Neural crest cell (in vitro differentiated cells): ENCODE measurements at places on chromosomes 1 and 21. TPM values are rescaled to one million over a fixed set of nuclear protein-coding genes. Genes with fewer than 3 reads are reported as not detected.

The NES gene
- total RNA-seq = 248 and 265 TPM in 2 replicates

DNA sequence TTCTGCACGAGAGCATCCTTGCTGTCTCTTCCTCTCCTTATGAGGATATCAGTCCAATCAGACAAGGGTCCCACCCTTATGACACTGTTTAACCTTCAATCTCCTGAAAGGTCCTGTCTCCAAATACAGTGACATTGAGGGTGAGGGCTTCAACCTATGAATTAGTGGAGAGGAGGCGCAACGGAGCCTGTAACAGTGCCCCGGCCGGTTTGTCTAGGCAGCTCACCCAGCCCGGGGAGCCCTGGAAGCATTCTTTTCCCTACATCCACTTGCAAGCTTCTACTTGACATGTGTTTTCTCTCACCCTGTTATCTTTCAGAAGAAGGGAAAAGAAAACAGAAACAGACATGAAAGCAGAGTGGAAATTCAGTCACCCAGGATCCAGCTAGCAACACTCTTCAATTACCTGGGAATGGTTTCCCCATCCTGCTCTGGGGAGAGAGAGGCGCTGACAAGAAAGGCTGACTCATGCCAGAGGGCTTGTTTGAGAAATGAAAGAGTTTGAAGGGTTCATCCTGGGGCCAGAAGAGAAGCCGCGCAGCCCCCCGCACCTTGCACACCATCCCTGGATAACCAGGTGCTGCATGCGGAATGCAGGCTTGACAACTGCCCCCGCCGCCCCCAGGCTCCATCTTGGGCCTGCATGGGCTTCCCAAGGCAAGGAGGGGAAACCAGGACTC, 394.9 kb downstream of the NPHP4 start:
- H3K4me3 ChIP-seq = no peak overlapping the region
- H3K27ac ChIP-seq = no peak overlapping the region
- no peaks in the 10 kb centered on the region for H3K36me3 ChIP-seq
- DNase-seq = no peak
- peaks cover 12% of the 10 kb centered on the region for H3K27me3 ChIP-seq
- H3K4me1 ChIP-seq = peaks cover 23% of the 10 kb centered on the region

DNA sequence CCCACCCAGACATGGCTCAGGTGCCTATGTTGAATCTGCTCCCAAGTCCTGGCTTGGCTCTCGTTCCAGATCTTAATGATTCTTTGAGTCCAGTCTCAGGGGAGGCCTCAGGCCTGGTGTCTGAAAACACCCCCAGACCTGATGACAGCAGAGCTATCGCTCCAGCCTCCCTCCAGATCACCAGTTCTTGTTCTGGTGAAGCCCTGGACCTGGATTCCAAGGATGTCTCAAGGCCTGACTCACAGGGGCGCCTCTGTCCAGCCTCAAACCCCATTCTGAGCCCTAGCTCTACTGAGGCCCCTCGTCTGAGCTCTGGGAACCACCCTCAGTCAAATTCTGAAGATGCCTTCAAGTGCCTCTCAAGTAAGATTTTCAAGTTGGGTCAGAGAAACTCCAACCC, 11.4 kb downstream of the MROH7 start:
- peaks cover 13% of the 10 kb centered on the region for H3K4me1 ChIP-seq
- H3K27ac ChIP-seq = no peak overlapping the region
- H3K36me3 ChIP-seq = no peaks in the 10 kb centered on the region
- no peak for DNase-seq
- H3K4me3 ChIP-seq = no peak overlapping the region

- no peaks in the 10 kb centered on the region for H3K36me3 ChIP-seq
- peaks cover 38% of the 10 kb centered on the region for H3K27me3 ChIP-seq
- H3K4me3 ChIP-seq = no peak overlapping the region
- H3K4me1 ChIP-seq = peaks cover 28% of the 10 kb centered on the region
- no peak overlapping the region for H3K27ac ChIP-seq
- DNase-seq = no peak
Observed at GRCh38 chr1:21655748-21656147, 13.4 kb downstream of the RAP1GAP start.

GRCh38 chr1:40662151-40662550, 3.3 kb downstream of the RIMS3 start:
- H3K4me3 ChIP-seq = peak overlapping the region; percentile 67
- peaks cover 34% of the 10 kb centered on the region for H3K4me1 ChIP-seq
- DNase-seq = no peak
- H3K27ac ChIP-seq = no peak overlapping the region
- H3K36me3 ChIP-seq = no peaks in the 10 kb centered on the region

GRCh38 chr1:110668549-110668948, 6.2 kb downstream of the KCNA3 start:
- no peak for DNase-seq
- H3K4me1 ChIP-seq = peaks cover 22% of the 10 kb centered on the region
- peaks cover 49% of the 10 kb centered on the region for H3K27me3 ChIP-seq
- peaks cover 3% of the 10 kb centered on the region for H3K36me3 ChIP-seq

The FBXO2 gene
- total RNA-seq = 0.30 and 0.61 TPM in 2 replicates

The LCE1F gene
- not detected in 2 replicates for total RNA-seq

The GCSAML gene
- total RNA-seq = not detected in 2 replicates

The CAMTA1 gene
- total RNA-seq = 109 and 110 TPM in 2 replicates

The ANXA9 gene
- not detected in 2 replicates for total RNA-seq

- H3K4me3 ChIP-seq = no peak overlapping the region
- H3K36me3 ChIP-seq = no peaks in the 10 kb centered on the region
- peaks cover 19% of the 10 kb centered on the region for H3K4me1 ChIP-seq
- no peaks in the 10 kb centered on the region for H3K27me3 ChIP-seq
- no peak for DNase-seq
Observed at GRCh38 chr1:88058205-88058604, 625.9 kb upstream of the PKN2 start.

DNA sequence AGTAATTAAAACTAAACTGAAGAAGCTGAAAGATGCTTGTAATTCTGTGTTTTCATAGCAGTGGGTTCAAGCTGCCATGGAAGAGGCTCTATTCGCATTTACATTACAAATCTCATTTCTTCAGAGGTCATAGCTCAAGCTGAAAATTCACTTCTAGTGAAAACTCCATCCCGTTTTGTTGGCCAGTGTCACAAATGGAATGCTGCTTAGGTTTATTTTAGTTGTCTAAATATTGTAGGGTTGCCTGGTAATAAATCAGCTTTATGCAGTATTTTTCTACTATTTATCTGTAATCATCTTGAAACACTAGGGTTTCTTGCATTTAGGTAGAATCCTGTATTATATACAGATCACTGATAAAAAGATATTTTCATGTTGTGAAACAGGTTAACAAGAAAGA, 240.6 kb downstream of the PTBP2 start:
- H3K4me3 ChIP-seq = no peak overlapping the region
- no peak overlapping the region for H3K27ac ChIP-seq
- no peak for DNase-seq
- no peaks in the 10 kb centered on the region for H3K4me1 ChIP-seq
- H3K27me3 ChIP-seq = no peaks in the 10 kb centered on the region

The LORICRIN gene
- total RNA-seq = not detected in 2 replicates

The TYW3 gene
- total RNA-seq = 6.8 and 7.9 TPM in 2 replicates

The MANEAL gene
- 16.0 and 17.6 TPM in 2 replicates for total RNA-seq

DNA sequence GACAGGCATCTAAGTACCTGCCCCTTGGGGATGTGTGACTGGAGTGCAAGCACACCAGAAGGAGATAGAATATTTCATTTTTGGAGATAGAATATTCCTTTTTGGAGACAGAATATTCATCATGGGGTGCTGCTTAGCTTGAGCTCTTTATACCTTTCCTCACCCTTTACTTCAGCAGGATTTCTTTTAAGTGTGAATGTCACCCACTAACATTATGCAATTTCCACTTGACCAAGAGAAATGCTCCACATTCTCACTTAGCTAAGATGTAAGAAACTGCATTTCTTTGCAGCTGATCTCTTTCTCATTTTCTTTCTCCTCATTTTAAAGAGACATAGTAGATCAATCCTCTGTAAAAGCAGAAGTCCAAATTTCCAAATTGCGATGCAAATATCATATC, 436.7 kb downstream of the NCAM2 start:
- no peak for DNase-seq
- H3K27ac ChIP-seq = no peak overlapping the region
- no peak overlapping the region for H3K4me3 ChIP-seq
- H3K4me1 ChIP-seq = no peaks in the 10 kb centered on the region
- no peaks in the 10 kb centered on the region for H3K36me3 ChIP-seq

- DNase-seq = no peak
- H3K27ac ChIP-seq = no peak overlapping the region
- no peaks in the 10 kb centered on the region for H3K36me3 ChIP-seq
- H3K4me1 ChIP-seq = peaks cover 39% of the 10 kb centered on the region
Observed at GRCh38 chr1:38138498-38139233, 92.1 kb upstream of the POU3F1 start.

- H3K4me3 ChIP-seq = no peak overlapping the region
- H3K27ac ChIP-seq = no peak overlapping the region
- no peak for DNase-seq
- H3K4me1 ChIP-seq = peaks cover 2% of the 10 kb centered on the region
- H3K36me3 ChIP-seq = no peaks in the 10 kb centered on the region
- H3K27me3 ChIP-seq = no peaks in the 10 kb centered on the region
Observed at GRCh38 chr21:27480841-27481261, 514.0 kb upstream of the ADAMTS5 start.

The SAMD11 gene
- 0.14 TPM in 1 of 2 replicates, not detected in the other for total RNA-seq

The LAMC2 gene
- total RNA-seq = not detected in 2 replicates

The FLG gene
- not detected in 2 replicates for total RNA-seq

- no peaks in the 10 kb centered on the region for H3K4me1 ChIP-seq
- no peaks in the 10 kb centered on the region for H3K27me3 ChIP-seq
- H3K36me3 ChIP-seq = peaks cover 17% of the 10 kb centered on the region
- H3K27ac ChIP-seq = no peak overlapping the region
Observed at GRCh38 chr1:204431310-204432184, 19.9 kb upstream of the PPP1R15B start.

GRCh38 chr1:53467391-53467790, 8.2 kb downstream of the DMRTB1 start:
- H3K27me3 ChIP-seq = no peaks in the 10 kb centered on the region
- no peak overlapping the region for H3K4me3 ChIP-seq
- no peak overlapping the region for H3K27ac ChIP-seq
- peaks cover 10% of the 10 kb centered on the region for H3K4me1 ChIP-seq
- no peak for DNase-seq

GRCh38 chr1:93827633-93828366, 51.2 kb downstream of the DNTTIP2 start:
- H3K36me3 ChIP-seq = peaks cover 23% of the 10 kb centered on the region
- no peak for DNase-seq
- H3K4me1 ChIP-seq = peaks cover 10% of the 10 kb centered on the region
- H3K27ac ChIP-seq = no peak overlapping the region
- no peak overlapping the region for H3K4me3 ChIP-seq

DNA sequence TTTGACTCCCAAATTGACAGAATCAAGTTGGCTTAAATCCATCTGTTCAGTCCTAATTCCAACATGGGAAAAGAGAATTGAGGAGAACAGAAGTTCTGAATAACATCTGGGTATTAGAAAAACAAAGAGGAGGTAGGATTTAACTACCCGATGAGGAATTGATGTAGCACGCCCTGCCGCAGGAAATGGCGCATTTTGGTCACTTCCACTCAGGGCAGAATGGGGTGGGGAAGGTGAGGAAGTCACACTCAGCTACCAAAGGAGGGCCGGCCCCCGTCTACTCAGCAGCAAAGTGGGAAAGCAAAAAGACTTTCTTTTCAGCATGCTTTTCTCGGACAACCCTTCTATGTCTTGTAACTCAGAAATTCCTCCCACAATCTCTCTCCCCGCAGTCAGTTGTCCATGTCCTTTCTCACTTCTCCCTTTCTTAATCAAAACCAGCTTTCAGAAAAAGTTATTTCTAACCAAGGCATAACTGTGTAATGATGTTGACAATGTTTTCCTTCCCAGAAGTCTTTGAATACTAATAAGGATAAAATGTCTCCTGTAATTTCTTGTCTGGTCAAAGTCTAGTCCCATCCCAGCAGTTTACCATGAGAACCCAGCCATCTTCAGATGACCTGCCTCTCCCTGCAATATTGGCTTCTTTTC, 60.5 kb upstream of the SIPA1L2 start:
- H3K36me3 ChIP-seq = no peaks in the 10 kb centered on the region
- H3K4me3 ChIP-seq = no peak overlapping the region
- no peak for DNase-seq
- H3K27ac ChIP-seq = no peak overlapping the region
- peaks cover 3% of the 10 kb centered on the region for H3K27me3 ChIP-seq

The FNDC5 gene
- 26.8 and 28.7 TPM in 2 replicates for total RNA-seq

GRCh38 chr1:205504311-205505075, at the start of gene CDK18:
CDK18 (plus strand) TSS chr1:205504669; CDS start chr1:205523168, 18,499 bp downstream.
- peaks cover 3% of the 10 kb centered on the region for H3K27me3 ChIP-seq
- no peaks in the 10 kb centered on the region for H3K36me3 ChIP-seq
- peaks cover 52% of the 10 kb centered on the region for H3K4me1 ChIP-seq
- no peak within 1 kb of the TSS for H3K27ac ChIP-seq
- peak; percentile 45 for DNase-seq
- peak within 1 kb of the TSS; percentile 87 for H3K4me3 ChIP-seq

DNA sequence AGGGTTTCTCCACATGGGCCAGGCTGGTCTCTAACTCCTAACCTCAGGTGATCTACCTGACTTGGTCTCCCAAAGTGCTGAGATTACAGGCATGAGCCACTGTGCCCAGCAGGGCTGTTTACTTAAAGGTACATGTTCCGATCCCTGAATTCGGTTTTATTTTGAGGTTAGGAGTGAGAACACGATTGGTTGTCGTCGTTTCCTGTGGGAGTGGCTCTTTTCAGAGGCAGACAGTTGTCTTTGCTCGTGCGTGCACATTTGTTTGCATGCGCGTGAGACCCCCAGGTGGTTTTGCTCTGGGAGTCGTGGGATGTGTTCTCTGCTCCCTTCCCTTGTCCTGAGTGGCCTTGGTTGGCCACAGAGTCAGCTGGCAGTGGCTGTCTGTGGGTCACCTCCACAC, 60.2 kb downstream of the SKI start:
- H3K36me3 ChIP-seq = no peaks in the 10 kb centered on the region
- peak overlapping the region; percentile 27 for H3K27ac ChIP-seq
- no peak for DNase-seq
- H3K4me1 ChIP-seq = peaks cover 23% of the 10 kb centered on the region
- H3K4me3 ChIP-seq = no peak overlapping the region

- no peak overlapping the region for H3K4me3 ChIP-seq
- peaks cover 9% of the 10 kb centered on the region for H3K27me3 ChIP-seq
- H3K36me3 ChIP-seq = no peaks in the 10 kb centered on the region
- DNase-seq = no peak
Observed at GRCh38 chr1:165531021-165531420, 12.8 kb upstream of the LRRC52 start.

The BRDT gene
- not detected in 2 replicates for total RNA-seq

The TRAF3IP3 gene
- not detected in 2 replicates for total RNA-seq

The ESPN gene
- total RNA-seq = 1.7 and 4.3 TPM in 2 replicates

- H3K27ac ChIP-seq = no peak overlapping the region
- no peaks in the 10 kb centered on the region for H3K36me3 ChIP-seq
- no peaks in the 10 kb centered on the region for H3K4me1 ChIP-seq
- peaks cover 7% of the 10 kb centered on the region for H3K27me3 ChIP-seq
- no peak for DNase-seq
Observed at GRCh38 chr1:38715415-38715814, 144.2 kb downstream of the RRAGC start.

- no peaks in the 10 kb centered on the region for H3K36me3 ChIP-seq
- no peak overlapping the region for H3K4me3 ChIP-seq
- H3K27ac ChIP-seq = no peak overlapping the region
- H3K4me1 ChIP-seq = no peaks in the 10 kb centered on the region
Observed at GRCh38 chr1:107877092-107877491, 87.9 kb downstream of the VAV3 start.

The MTARC2 gene
- 4.1 and 5.8 TPM in 2 replicates for total RNA-seq
